ENCODE measurements at places on chromosomes 1 and 21. TPM values are rescaled to one million over a fixed set of nuclear protein-coding genes. Genes with fewer than 3 reads are reported as not detected.
A peak's percentile ranks its signal among the peaks of the same experiment; 100 is the strongest.

DNA sequence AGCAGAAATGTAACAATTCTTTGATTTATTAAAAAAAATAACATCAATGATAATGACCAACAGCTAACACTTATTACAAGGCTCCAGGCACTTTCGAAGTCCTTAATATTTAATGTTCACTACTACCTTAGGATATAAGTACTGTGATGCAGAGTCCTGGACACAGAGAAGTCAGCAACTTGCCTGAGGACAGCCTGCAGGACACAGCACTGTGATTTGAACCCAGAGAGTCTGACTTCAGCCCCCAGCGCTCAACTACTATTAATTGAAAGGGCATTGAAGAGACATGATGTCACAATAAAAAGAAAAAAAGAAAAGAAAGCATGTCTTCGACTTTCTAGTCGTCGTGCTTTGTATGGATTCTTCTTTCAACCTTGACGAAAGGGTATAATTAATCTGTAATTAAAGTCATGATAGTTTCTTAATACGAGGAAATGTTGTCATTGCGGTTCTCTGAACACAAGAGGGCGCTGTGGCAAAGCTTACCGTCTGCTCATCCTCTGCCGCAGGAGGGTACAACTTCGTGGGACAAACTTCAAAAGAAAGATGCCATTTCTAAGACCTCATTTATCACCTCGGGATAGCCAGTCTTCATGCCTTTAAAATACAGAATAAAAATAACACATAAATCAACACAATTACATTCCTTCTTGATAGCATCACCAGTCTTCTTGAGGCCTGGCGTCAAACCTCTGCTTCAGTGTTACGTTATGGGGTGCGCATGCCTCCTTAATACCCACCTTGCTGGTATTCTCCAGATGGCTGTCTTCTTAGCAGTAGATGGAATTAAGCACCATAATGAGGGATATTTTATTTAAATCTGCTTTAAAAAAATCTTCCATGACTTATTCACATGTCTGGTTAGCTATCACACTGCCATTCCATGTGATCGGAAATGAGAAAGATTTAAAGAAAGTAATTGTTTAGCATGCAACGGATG, 240.1 kb downstream of the DISC1 start:
- peak; percentile 80 for DNase-seq

HNRNPCL4 gene
- not detected for polyA plus RNA-seq

GRCh38 chr21:46156378-46156645, 933 bp upstream of the FTCD start:
- peak; percentile 5 for DNase-seq

DNALI1 gene
- 38.8 TPM for polyA plus RNA-seq

GRCh38 chr1:217552339-217552951, 78.4 kb downstream of the GPATCH2 start:
- no peak for DNase-seq

DNA sequence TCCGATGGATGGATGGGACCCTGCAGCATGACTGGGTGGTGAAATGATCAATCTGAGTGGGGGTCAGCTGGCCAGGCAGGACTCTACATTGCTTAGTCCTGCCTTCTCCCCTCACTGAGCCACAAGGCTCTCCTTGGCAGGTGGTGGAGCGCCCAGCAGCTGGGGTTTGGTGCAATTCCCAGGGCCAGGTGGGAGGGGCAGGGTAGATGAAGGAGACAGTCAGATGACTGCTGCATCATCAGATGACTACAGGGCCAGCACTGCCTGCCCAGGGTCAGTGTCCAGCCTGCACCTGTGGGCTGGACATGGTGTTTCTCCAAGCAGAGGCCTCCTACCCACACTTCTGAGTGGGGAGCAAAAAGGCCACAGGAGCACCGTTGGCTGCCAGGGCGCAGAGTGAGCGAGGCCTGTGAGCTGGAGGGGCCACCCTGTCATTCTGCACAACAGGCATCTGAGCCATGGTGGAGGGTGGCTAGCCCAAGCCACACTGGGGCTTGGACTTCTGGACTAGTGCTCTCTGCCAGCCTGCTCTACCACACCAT, 103.9 kb upstream of the EDN2 start:
- DNase-seq = no peak

DNA sequence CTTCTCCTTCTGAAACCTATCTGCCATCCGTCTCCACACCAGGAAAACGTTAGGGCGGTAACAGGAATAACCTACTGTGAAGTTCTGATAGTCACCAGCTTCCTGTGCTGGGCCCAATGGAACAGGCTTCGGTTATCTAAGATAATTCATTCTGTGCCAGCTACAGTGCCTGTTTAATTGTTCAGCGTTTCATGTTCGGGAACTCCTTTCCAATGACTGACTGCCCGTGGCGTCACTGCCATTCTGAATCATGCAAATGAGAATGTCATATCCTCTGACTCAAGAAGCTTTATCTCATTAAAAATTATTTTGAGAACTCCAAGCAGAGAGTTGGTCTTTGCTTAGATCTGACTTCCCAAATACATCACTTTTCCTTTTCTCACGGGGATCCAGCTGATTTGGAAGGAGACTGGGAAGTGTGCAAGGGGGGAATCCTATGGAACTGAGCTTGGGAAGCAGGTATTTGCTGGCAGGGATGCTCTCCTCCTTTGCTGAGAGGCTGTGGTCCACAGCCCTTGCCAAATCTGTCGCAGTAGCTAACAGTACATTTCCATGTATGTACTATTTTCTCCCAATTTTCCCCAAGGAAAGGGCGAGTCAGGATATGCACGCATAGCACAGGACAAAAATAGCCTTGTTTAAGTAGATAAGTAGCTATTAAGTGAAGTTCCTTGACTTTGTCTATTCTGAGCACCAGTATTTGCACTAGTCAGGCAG, 358.7 kb downstream of the LTN1 start:
- no peak for DNase-seq

GRCh38 chr1:46421739-46422138, 27.6 kb downstream of the FAAH start:
- DNase-seq = no peak

C1orf198 gene
- 50.1 TPM for polyA plus RNA-seq

DNA sequence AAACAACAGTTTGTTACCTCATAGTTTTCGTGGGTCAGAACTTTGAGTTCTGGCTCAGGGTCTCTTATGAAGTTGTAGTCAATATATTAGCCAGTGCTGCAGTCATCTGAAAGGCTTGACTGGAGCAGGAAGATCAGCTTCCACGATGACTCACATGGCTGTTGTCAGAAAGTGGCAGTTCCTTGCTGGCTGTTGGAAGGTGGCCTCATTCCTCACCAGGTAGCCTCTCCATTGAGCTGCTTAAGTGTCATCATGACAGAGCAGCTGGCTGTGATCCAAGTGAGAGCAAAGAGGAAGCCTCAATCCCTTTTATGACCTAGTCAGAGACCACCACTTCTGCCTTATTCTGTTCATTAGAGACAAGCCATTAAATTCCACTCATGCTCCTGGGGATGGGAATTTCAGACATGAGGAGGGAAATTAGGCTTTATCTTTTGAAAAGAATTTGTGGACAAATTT, 5.6 kb downstream of the OSBPL9 start:
- DNase-seq = peak; percentile 83

BARHL2 gene
- polyA plus RNA-seq = not detected

GRCh38 chr1:58768971-58769808, 14.7 kb downstream of the JUN start:
- peak; percentile 79 for DNase-seq

SYT2 gene
- polyA plus RNA-seq = 0.12 TPM

DNA sequence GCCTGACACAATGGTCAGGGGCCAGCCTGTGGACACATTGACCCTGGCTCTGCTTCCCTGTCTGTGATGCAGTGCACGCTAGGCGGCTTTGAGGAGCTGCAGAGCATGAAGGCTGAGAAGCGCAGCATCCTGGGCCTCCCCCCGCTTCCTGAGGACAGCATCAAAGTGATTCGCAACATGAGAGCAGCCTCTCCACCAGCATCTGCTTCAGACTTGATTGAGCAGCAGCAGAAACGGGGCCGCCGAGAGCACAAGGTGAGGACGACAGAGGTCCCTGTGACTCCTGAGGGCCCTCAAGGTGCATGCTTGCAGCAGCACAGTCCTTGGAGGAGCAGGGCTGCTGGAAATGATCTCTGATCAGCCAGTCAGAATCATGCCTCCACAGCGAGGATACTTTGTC, 8.6 kb downstream of the STRIP1 start:
- no peak for DNase-seq

SLC66A1 gene
- polyA plus RNA-seq = 34.5 TPM

OR2AK2 gene
- not detected for polyA plus RNA-seq

- DNase-seq = no peak
Measured at GRCh38 chr1:196531737-196532524, 76.3 kb downstream of the KCNT2 start.

- peak; percentile 5 for DNase-seq
Measured at GRCh38 chr1:161069241-161069640, 450 bp downstream of the ARHGAP30 start.

ZBTB17 gene
- polyA plus RNA-seq = 32.3 TPM

GRCh38 chr1:106879538-106879937, 176.9 kb upstream of the PRMT6 start:
- peak; percentile 6 for DNase-seq

DNA sequence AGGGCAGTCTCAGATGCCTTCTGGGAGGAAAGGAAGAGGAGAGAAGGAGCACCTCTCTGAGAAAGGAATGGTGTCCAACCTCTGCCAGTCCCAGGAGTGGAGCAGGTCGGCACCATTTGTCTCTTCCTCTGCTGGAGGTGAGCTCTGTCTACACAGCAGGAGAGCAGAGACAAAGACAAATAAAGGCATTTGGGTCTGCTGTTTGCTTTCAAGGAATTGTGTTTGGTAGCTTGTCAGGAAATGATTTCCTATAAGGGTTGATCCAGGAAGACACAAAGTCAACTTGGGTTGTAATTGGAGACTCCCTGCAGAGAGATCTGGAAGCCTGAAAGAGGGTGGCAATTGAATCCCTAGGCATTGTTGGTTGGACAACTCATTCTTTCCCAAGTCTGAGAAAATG, 34.5 kb upstream of the PLXNA2 start:
- DNase-seq = no peak

- no peak for DNase-seq
Measured at GRCh38 chr1:30719406-30720270, 3.7 kb downstream of the MATN1 start.

DNA sequence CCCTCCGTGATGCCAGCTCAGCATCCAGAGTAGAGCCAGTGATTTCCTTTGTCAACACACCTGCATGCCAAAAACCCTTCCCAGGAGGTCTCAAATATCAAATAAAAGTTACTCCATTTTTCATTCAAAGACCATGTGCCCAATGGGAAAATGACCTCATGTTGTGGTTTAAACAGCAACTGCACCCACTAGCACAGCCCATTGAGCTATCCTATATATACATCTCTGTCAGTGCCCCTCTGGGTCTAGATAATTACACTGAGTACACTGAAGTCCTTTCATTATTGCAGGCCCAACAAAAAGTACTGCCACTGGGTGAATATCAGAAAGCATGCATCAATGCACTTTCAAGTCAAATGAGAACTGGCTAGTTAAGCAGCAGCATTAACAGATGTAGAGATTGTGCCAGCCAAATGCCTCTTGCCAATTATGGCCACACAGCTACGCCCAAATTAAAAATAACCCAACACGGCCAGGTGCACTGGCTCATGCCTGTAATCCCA, 117.7 kb downstream of the SLC45A1 start:
- DNase-seq = no peak

SLC5A9 gene
- polyA plus RNA-seq = 26.5 TPM

KRTAP12-3 gene
- not detected for polyA plus RNA-seq

- DNase-seq = no peak
Measured at GRCh38 chr1:23251812-23252211, 34.5 kb upstream of the HTR1D start.

RWDD3 gene
- polyA plus RNA-seq = 23.0 TPM

NUDT17 gene
- polyA plus RNA-seq = 1.3 TPM

SOX13 gene
- polyA plus RNA-seq = 24.6 TPM

DNA sequence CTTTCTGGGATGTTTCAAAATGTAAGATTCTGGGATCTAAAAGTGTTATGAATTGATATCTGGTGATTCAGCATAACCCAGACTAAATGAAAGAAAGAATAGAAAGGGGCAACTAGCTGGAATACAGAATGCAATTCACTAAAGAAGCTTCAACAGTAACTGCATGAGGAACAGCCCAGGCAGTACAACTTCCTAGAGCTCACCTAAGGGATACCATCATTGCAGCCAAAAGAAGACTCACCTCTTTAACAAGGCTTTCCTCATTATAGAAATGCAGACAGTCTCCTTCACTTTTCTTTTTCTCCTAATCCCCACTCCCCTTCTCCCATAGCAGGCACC, 6.3 kb downstream of the RGS5 start:
- no peak for DNase-seq

DNA sequence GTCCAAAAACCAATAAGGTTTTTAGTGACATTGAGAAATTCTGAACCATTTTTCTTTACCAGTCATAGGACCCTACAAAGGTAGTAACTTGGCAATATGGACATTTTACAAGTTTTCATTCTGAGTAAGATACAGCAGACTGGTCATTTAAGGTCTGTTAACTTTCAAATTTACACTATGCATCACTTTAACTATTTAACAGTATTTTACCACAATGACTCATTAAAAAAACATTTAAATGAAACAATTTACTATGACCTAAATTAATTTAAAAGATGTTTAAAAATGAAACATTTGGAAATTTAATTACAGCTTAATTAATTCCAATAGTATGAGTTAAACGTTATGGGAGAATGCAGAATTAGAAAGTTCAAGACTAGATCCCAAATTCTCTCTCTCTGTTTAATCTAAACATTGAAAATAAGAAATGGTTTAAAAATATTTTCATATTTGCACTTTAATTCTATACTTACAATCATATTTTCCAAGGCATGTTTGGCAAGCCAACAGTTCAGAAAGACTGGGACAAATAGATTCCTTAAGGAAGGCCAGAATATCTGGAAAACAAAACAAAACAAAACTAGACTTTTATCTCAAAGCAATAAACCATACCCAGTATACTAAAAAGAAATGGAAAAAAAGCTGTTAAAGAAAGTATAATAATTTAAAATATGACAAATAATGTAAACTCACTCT, 140.9 kb downstream of the KCNT2 start:
- no peak for DNase-seq

DNA sequence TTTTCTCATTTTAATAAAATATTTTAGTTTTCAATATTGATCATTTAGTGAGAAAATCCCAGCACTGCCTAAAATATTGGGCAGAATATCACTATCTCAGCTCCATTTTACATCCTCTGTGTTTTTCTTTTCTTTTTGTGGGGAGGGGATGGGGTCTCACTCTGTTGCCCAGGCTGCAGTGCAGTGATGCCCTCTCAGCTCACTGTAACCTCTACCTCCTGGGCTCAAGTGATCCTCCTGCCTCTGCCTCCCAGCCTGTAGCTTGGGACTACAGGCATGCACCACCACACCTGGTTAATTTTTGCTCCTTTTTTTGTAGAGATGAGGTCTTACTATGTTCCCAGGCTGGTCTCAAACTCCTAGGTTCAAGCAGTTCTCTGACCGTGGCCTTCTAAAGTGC, 76.1 kb downstream of the SLC25A24 start:
- DNase-seq = no peak

PHLDA3 gene
- polyA plus RNA-seq = 62.9 TPM

ADGRL4 gene
- 0.44 TPM for polyA plus RNA-seq

TXNDC12 gene
- polyA plus RNA-seq = 91.1 TPM
